ENCODE measurements at places on chromosomes 13 and 19.

- DNase-seq = no peak
Measured at GRCh38 chr19:39190768-39191167, 6.0 kb upstream of the NCCRP1 start.

DNA sequence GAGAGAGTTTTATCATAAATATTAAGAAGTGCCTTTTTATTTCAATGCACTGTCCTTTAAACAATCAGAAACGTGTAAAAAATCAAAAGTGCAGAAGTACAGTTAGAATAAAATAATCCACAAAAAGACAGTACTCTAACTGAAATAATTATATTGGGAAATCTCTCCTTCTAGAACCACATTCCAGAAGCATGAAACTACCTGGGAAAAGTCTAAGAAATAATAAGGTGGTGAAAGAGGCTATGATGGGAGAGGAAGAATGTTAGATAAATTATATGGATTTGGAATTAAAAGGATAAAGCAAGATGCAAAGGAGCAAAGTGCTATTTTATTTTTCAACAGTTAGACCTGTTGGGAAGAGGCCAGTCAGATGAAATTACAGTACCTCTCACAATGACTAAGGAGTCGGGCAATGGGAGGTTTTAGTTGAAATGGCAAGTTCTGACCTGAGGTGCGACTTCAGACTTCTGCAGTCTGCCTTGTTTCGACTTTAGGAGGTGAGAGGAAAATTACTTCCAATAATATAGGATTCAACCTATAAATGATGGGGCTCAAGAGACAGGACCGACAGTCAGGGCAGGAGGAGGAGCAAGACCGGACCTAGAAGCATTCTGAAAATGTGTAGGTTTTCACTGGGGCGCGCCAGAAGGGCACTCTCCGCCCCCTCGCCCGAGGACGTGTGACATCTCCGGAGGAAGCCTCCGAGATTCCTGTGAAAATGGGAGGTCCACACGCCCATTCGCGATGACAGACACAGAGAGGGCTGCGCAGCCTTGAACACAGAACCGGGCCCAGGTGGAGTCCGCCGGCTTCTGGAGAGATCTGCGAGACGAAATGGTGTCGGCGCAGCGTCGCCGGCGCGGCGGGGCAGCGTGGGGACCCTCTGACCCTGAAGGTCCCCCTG is 717 bp downstream of the SPRYD7 start:
- DNase-seq = peak; percentile 59

GRCh38 chr19:30695171-30695875 is 323.1 kb downstream of the ZNF536 start:
- DNase-seq = no peak

DNA sequence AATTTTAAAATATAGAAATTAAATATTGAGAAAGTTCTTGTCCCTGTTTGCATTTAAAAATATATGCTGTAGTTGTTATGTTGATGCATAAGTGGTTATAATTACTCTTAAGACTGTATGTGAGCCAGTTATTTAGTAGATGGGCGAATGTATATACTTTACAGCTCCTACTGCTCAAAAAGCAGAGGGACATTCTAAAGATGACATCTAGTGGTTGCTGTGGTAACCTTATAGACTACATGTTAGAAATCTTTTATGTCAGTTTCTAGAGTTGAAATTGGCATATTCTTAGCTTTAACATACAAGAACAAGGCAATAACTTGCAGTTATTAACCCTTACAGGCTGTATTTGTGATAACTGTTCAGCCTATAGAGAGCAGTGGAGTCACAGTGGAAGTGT is 160.5 kb downstream of the OLFM4 start:
- no peak for DNase-seq

GRCh38 chr19:7450243-7451223 is 38.3 kb downstream of the PEX11G start:
- no peak for DNase-seq

GRCh38 chr13:113960276-113960948 is 13.5 kb downstream of the C13orf46 start:
- DNase-seq = no peak

DNA sequence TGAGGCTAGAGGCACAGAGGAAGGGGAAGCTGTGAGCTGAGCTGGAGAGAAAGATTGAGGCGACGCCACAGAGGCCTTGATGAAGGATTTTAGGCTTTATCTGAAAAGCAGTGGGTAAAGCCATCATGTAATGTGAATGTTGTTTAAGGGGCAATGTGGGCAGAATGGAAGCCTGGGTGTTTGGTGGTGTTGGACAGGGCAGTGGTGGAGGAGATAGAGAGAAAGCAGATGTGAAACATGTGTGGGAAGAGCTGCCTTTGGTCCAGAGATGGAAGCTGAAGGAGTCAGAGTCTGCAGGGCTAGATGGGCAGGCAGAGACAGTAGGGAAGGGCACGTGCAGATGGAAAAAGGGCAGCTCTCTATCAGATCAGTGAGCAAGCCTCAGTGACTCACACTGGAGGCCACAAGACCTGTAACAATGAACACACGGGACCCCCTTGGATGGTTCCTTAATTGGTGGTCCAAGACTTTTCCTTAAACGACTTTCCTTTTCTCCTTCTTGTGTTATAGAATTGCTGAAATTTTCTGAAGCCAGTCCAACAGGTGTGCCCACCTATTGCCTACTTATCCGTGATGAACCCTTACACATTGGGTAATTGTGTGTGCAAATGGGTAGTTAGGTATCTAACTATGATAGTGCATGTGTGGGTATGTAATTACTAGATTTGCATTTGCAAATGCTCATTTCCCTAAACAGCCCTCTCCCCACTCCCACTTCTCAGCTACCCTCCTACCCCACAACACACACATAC is 21.7 kb downstream of the ZNF536 start:
- DNase-seq = no peak

DNA sequence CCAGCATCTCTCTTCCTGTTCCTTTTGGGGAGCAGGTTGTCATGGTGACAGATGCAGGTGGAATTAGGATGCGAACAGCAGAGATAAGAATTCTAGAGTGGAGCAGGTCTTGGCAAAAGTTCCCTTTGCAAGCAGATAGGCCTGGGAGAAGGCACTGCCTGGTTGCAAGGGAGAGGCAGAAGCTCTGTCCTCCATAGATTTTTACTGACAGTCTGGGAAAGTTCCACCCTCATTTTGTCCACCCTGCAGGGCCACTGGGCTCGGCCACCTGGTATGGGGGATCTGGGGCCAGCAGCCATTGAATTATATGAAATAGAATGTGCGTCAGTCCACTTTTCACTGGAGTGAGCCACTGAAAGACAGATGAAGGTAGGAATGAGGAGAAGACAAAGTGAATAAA is 141.7 kb downstream of the IER2 start:
- no peak for DNase-seq

DNA sequence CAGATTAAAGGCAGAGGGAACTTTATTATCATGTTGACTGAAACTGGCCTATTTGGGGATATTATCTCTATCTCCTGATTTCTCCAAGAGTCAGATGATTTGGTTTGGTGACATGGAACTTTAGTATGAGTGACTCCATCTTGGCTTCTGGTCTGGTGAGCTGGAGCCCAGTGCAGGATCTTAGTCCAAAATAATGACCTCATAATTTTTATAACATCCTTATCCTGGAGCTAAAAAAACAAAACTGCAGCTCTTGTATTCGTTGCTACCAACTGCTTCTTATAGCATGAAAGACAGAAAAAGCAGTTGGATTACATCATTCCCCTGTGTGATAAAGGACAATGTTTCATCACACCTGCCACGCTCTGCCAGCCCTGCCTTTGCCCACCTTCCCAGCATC is 39.3 kb upstream of the RNF17 start:
- no peak for DNase-seq

- no peak for DNase-seq
Measured at GRCh38 chr13:33033986-33034385, 17.8 kb downstream of the KL start.

GRCh38 chr19:10805758-10806247 is 30.2 kb downstream of the TMED1 start:
- no peak for DNase-seq

GRCh38 chr13:30312904-30313303 is 5.6 kb upstream of the KATNAL1 start:
- no peak for DNase-seq

DNA sequence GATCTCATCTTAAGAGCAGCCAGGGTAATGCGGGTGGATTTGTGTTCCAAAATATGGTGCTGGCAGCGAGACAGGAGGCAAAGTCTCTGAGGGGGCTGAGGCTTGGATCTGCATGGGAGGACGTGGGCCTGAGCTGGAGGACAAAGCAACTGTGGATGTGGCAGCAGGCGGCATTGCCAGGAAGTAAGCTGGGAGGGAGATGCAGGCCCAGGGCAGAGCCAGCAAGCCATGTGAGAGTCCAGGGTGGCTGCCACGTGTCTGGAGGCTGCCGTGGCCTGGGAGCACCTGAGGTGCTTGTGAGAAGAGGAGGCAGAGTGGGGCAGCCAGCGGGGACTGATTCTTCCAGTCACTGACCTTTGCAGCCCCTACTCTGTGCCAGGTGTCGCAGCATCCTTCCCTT is 52.0 kb downstream of the DPF1 start:
- no peak for DNase-seq

DNA sequence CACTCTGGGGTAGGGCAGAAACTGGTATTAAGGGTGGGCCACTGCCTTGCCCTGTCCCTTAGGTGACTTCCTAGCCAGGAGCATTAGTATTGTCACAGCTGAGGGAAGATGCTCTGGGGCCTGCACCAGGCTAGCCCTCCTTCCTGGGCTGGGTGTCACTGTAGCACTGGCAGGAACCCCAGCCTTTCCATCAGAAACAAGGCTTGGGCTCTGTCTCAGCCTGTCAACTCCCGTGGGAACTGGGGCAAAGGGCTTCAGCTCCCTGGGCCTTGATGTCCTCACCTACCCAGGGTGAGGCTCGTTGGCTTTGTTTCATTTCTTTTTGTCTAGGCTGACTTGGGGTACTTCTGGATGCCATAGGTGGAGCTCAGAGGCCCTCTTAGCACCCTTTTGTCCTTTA is 18.0 kb downstream of the PAF1 start:
- DNase-seq = no peak

- no peak for DNase-seq
Measured at GRCh38 chr13:110108348-110109139, 198.4 kb downstream of the COL4A1 start.

DNA sequence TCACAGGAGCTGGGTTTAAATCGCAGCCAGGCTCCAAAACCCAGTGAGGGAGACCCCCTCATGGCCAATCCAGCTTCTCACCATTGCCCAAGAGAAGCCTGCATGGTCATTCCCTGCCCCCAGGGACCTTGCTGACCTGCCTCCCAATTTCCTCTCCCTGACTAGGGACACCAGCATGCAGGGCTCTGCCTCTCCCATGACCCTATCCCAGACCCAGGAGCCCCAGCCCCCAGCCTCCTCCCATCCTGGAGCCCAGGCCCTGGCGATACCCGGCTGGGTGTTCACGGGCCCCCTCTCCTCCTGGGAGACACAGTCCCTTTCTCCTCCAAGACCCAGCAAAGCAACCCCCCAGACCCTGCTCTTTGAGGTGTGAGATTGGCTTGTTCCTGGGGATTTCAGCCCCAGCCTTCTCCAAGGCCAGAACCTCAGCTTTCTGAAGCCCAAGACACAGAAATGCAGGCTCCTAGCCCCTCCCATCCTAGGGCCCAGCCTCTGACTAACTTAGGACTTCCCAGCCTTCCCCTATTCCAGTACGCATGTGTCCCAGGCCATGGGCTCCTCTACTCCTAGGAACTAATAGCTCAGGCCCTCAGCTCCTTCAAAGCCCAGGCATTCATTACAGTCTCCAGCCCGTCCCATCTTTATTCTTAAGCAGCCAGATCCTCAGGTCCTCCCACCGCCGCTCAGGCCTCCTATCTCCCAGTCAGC is 1.1 kb downstream of the GYS1 start:
- no peak for DNase-seq

- no peak for DNase-seq
Measured at GRCh38 chr13:53379485-53379884, 350.9 kb downstream of the OLFM4 start.

DNA sequence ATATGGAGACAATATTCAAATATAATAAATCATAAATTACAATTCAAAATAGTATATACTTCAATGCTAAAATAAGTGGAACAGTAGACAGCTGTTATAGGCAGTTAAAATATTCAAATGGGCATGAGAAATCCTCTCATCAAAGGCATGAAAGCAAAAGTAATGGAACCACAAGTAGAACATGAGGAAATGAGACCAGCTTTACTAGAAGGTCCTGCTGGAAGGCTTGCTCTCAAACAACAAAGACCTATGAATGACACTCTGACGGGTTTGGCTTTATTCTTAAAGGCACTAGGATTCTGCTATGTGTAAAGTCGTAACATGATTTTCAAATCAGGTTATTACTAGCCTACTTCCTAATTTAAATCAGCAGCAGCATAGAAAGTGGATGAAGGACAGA is 148.1 kb downstream of the VWA8 start:
- DNase-seq = no peak

- DNase-seq = no peak
Measured at GRCh38 chr19:2650515-2650914, 52.0 kb downstream of the GNG7 start.

DNA sequence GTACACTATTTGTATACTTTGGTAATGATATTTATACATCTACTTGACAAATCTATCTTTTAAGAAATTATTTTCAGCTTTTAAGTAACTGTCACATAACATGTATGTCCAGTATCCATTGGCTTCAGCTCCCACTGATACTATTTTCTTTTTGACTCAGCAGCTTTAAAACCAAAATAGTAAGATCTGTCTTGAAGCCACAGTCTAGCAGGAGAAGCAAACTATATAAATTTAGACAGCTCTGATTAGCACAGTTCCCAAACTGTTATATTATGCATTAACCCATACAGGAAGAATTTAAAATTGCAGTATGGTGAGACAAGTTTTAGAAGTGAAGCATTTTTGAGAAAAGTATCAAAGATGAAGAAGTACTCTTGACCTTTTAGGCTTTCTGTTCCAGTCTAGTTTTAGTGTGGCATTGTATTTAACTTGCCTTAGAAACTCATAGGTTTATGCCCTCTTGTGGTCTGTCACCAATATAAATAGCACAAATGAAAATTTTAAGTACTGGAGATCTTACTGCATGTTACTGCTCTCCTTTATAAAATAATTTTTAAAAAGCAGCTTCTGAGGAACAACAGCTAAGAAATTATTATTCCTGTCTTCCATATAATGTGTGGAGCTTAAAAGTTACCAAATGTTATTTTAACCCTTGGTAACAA is 24.7 kb downstream of the URI1 start:
- no peak for DNase-seq

DNA sequence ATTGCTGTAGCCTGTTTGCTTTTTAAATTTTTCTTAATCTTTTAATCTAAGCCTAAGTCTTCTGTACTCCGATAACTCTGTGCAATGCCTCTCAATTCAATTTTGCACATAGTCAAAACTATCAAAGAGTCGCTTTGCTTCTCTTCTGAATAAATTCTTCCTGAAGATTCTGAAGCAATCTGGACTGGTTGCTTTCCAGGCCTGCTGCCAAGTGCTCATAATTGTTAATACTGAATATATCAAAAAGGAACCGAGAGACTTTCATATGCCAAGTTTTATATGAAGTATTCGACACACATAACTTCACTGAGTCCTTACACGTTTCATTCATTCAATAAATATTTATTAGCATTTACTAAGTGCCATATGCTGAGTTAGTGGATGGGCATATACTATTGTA is 91.3 kb downstream of the EDNRB start:
- no peak for DNase-seq
